ENCODE measurements at places on chromosomes 3 and 15. TPM values are rescaled to one million over a fixed set of nuclear protein-coding genes. Genes with fewer than 3 reads are reported as not detected.

The THRB gene
- total RNA-seq, result 6.9 TPM

DNA sequence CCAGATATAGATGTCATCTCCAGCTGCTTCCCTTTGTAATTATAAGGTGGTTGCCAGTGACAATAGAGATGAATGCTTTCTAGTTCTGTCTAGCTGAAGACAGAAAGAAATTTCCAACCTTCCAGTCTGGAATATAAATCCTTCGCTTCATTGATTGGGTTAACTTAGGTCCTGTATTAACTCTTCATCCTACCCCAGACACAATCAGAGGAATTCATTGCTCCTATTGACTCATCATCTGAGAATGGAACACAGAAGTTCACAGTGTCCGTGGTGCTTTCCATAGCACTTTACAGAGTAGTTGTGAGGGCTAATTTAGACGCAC, 241.4 kb downstream of the NFKBIZ start:
- H3K4me3 ChIP-seq, result no peak overlapping the region
- DNase-seq, result no peak
- no peak overlapping the region for H3K27ac ChIP-seq
- H3K36me3 ChIP-seq, result no peaks in the 10 kb centered on the region
- H3K27me3 ChIP-seq, result no peaks in the 10 kb centered on the region

DNA sequence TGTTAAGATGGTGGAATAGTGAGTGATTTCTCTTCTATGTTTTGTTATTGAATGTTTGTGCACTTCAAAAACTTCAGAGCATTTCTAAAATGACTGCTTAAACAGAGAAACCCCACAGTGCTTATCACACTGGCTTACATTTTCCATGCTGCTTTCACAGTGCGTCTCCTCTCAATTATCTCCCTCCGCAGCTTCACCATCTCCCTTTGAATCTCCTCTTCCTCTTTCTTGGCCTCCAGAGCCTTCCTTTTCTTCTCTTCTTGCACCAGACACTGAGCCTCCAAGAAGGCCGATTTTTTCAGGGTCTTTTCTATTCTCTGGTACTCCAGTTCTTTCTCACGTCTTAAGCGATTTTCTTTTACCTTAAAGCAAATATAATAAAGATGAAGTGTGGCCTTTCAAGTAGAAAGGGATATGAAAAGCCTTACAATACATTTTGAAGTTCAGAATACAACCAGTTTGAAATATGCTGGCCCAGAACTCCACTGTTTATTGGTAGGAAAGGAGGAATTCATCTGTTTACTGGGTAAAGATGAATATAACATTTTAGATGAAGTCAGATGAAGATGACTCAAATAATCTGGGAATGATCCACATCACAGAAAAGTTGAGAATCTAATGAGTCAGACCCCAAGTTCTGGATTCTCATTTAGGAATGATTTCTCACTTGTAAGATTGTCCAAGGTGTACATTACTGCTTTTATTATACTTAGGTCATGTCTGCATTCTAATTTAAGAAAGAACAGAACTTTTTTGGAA, 21.4 kb downstream of the CCDC191 start:
- no peak for DNase-seq
- no peak overlapping the region for H3K4me3 ChIP-seq
- peaks cover 5% of the 10 kb centered on the region for H3K36me3 ChIP-seq
- H3K4me1 ChIP-seq, result no peaks in the 10 kb centered on the region
- no peaks in the 10 kb centered on the region for H3K27me3 ChIP-seq

- no peak for DNase-seq
- peaks cover 33% of the 10 kb centered on the region for H3K4me1 ChIP-seq
- no peak overlapping the region for H3K4me3 ChIP-seq
- peak overlapping the region; percentile 58 for H3K27ac ChIP-seq
- H3K36me3 ChIP-seq, result no peaks in the 10 kb centered on the region
Measured at GRCh38 chr3:46490338-46491084, 7.3 kb upstream of the RTP3 start.

GRCh38 chr15:39781147-39781966, 1.3 kb downstream of the FSIP1 start:
- H3K36me3 ChIP-seq, result no peaks in the 10 kb centered on the region
- no peak overlapping the region for H3K4me3 ChIP-seq
- no peak for DNase-seq
- peaks cover 34% of the 10 kb centered on the region for H3K4me1 ChIP-seq

The GCSAM gene
- not detected for total RNA-seq

The ZIC1 gene
- total RNA-seq, result not detected

GRCh38 chr15:70199540-70200410, 102.1 kb upstream of the TLE3 start:
- H3K4me3 ChIP-seq, result no peak overlapping the region
- no peaks in the 10 kb centered on the region for H3K36me3 ChIP-seq
- no peak for DNase-seq
- no peaks in the 10 kb centered on the region for H3K27me3 ChIP-seq
- peaks cover 21% of the 10 kb centered on the region for H3K4me1 ChIP-seq

DNA sequence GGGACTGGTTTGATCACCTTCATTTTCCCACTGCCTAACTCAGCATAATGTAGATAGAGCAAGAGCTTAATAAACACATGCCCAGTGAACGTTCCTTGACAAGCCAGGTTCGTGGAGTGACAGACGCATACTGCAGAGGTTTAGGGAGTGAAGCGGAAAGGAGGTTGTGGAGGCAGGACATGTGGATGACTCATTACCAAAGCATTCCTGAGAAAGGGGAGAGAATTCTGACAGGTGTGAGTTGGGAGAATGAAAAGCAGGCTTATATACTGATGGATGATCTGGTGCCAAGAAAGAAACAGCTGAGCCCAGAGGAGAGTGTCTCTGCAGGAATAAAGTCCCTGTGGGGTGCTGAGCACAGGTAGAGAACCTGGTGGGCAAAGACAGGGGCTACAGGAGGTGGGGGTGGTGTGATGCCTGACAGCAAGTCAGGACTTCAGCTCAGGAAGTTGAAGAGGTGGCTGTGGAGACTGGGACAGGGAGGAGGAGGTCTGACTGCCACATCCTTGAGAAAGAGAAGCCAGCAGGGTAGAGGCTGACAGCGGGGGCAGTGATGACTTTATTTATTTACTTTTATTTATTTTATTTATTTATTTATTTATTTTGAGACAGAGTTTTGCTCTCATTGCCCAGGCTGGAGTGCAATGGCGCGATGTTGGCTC, 2.4 kb upstream of the RPL29 start:
- no peak overlapping the region for H3K27ac ChIP-seq
- no peak for DNase-seq
- H3K36me3 ChIP-seq, result no peaks in the 10 kb centered on the region

GRCh38 chr15:52095597-52096262, 16.8 kb downstream of the BCL2L10 start:
- no peak for DNase-seq
- H3K4me1 ChIP-seq, result peaks cover 5% of the 10 kb centered on the region
- H3K27me3 ChIP-seq, result no peaks in the 10 kb centered on the region
- H3K36me3 ChIP-seq, result no peaks in the 10 kb centered on the region
- no peak overlapping the region for H3K4me3 ChIP-seq
- H3K27ac ChIP-seq, result no peak overlapping the region

GRCh38 chr3:10299175-10299574, 6.4 kb upstream of the GHRL start:
- peaks cover 12% of the 10 kb centered on the region for H3K36me3 ChIP-seq
- H3K4me1 ChIP-seq, result peaks cover 9% of the 10 kb centered on the region
- DNase-seq, result no peak
- H3K4me3 ChIP-seq, result no peak overlapping the region
- H3K27ac ChIP-seq, result no peak overlapping the region

GRCh38 chr15:93179072-93179471, 90.1 kb upstream of the RGMA start:
- no peak overlapping the region for H3K27ac ChIP-seq
- H3K27me3 ChIP-seq, result no peaks in the 10 kb centered on the region
- H3K4me1 ChIP-seq, result no peaks in the 10 kb centered on the region
- H3K4me3 ChIP-seq, result no peak overlapping the region
- no peaks in the 10 kb centered on the region for H3K36me3 ChIP-seq

- H3K27ac ChIP-seq, result no peak overlapping the region
- no peaks in the 10 kb centered on the region for H3K36me3 ChIP-seq
- H3K4me1 ChIP-seq, result no peaks in the 10 kb centered on the region
- no peaks in the 10 kb centered on the region for H3K27me3 ChIP-seq
- DNase-seq, result no peak
- H3K4me3 ChIP-seq, result no peak overlapping the region
Measured at GRCh38 chr3:183400352-183400751, 28.1 kb downstream of the MCF2L2 start.

The KBTBD8 gene
- not detected for total RNA-seq

- no peak overlapping the region for H3K4me3 ChIP-seq
- no peaks in the 10 kb centered on the region for H3K27me3 ChIP-seq
- DNase-seq, result no peak
- H3K27ac ChIP-seq, result no peak overlapping the region
- peaks cover 16% of the 10 kb centered on the region for H3K4me1 ChIP-seq
- no peaks in the 10 kb centered on the region for H3K36me3 ChIP-seq
Measured at GRCh38 chr3:13600950-13601691, 52.2 kb downstream of the FBLN2 start.

- no peak overlapping the region for H3K4me3 ChIP-seq
- H3K4me1 ChIP-seq, result no peaks in the 10 kb centered on the region
- H3K36me3 ChIP-seq, result no peaks in the 10 kb centered on the region
- no peak for DNase-seq
- no peaks in the 10 kb centered on the region for H3K27me3 ChIP-seq
Measured at GRCh38 chr3:17931131-17931530, 188.7 kb upstream of the TBC1D5 start.

- H3K36me3 ChIP-seq, result no peaks in the 10 kb centered on the region
- no peak for DNase-seq
- H3K4me3 ChIP-seq, result no peak overlapping the region
- H3K27me3 ChIP-seq, result no peaks in the 10 kb centered on the region
Measured at GRCh38 chr3:124601190-124601589, 129.1 kb upstream of the UMPS start.

- H3K27ac ChIP-seq, result no peak overlapping the region
- no peak for DNase-seq
- H3K36me3 ChIP-seq, result no peaks in the 10 kb centered on the region
- no peaks in the 10 kb centered on the region for H3K27me3 ChIP-seq
Measured at GRCh38 chr3:95289295-95289694, 1226.4 kb downstream of the NSUN3 start.

The MORC1 gene
- total RNA-seq, result not detected
